ENCODE measurements at places on chromosomes 12 and 14. TPM values are rescaled to one million over a fixed set of nuclear protein-coding genes. Genes with fewer than 3 reads are reported as not detected.

DNA sequence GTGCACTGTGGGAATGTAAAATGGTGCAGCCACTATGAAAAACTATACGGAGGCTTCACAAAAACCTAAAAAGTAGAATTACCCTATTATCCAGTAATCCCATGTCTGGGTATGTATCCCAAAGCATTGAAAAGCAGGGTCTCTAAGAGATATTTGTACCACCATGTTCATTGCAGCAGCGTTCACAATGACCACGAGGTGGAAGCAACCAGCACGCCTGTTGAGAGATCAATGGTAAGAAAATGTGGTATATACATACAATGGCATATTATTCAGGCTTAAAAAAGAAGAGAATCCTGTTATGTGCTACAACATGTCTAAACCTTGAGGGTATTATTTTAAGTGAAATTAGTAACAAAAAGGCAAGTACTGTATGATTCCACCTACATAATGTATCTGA, 910 bp upstream of the NOPCHAP1 start:
- no peak for DNase-seq

- no peak for DNase-seq
Observed at GRCh38 chr12:130959632-130960031, 5.9 kb downstream of the ADGRD1 start.

DNA sequence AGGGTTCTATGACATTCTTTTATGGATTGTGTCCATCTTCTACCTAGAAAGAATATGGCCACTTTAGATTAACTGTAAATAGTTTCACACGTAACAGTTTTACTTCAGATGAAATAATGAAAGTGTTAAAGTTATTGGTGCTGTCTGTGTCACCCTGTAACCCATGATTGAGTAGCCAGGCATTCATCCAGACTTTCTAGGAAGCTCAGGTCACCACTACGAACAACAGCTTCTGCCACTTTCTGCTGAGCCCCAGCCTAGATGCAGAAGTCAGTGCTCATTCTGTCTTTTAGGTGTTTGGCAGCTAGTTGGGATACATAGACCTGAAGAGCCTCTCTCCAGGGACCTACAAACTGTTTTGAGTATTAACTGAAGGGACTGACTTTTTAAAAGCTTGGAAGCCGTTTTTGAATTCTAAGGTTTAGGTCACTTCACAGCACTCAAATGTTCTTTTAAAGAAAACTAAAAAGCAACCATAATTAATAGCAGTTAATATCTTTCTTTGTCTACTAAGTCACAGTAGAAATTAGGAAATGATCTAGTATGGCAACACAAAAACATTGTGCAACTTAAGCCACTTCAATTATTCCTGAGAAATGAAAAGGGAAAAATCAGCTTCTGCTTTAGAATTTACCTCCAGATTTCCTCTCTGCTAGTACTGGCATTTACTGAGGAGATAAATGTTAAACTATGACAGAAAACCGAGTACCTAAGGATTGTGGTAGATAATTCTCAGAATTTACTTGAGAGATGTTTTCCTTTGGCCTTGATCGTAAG, 266.9 kb downstream of the CCDC91 start:
- DNase-seq: no peak

- no peak for DNase-seq
Observed at GRCh38 chr14:62470935-62471334, 574.3 kb downstream of the KCNH5 start.

DNA sequence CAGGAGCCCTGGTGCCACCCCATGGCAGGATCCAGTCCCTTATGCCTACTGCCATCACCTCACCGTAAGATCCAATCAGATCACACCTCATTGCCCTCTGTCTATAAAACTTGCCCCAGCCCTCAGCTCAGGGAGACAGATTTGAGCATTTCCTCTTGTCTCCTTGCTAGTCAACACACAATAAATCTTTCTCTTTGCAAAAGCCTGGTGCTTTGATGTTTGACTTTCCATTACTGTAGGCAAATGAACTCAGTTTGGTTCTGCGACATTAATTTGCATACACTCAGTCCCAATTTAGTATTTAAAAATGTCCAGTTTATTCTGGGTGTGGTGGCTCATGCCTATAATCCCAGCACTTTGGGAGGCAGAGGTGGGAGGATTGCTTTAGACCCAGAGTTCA, 188.4 kb downstream of the AEBP2 start:
- DNase-seq: no peak

DNA sequence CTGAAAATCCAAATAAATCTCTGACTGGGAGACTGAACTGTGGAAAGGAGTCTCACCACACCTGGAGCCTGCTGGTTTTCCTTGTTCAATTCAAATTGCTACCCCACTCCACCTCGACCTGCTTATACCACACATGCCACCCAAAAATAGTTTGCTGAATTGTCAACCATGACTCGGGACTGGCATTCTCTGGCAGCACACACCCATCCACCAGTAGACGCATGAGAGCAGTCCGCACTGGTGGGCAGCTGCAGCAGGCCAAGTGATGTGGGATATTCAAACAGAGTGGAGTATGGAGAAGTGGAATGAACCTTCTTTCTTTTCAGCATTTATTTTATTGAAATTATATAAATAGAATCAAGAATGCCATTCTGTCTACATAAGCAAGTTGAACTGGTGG, 38.7 kb upstream of the SYCP3 start:
- DNase-seq: no peak

DNA sequence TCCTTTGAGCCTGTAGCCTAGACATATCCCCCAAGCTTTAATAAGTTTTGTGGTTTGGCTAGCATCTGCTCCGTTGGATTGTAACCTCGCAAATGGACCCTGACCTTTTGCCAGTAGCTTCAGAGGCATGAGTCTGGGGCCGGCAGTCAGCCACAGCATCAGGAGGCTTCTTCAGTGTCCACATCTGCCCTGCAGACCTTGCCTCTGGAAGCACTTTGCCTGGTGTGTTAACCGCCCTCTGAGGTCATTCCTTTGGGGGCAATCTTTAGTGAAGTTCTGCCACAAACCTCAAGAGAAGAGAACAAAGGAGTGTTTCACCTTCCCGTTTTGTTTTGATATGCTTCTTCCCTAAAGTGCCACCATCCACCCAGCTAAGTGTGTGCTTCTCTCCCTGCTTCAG, 71.4 kb downstream of the GNS start:
- no peak for DNase-seq

DNA sequence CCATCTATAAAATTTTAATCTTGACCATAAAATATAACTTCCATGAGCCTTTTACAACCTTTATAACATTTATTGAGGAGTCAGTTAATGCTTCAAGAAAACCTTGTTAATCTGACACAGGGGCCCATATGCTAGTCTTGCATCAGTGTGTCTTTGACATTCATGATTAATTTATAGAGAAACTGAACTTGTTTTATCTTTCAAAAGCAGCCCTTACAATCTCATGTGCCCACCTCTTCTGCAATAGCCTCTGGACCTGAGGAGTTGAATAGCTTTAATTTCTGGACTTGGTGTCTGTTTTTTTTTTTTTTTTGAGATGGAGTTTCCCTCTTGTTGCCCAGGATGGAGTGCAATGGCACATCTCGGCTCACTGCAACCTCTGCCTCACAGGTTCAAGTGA, 8.6 kb upstream of the LPCAT3 start:
- no peak for DNase-seq

GRCh38 chr14:33952541-33952940, 1.7 kb upstream of the EGLN3 start:
- DNase-seq: no peak

- no peak for DNase-seq
Observed at GRCh38 chr14:92888896-92889295, 34.1 kb upstream of the CHGA start.

DNA sequence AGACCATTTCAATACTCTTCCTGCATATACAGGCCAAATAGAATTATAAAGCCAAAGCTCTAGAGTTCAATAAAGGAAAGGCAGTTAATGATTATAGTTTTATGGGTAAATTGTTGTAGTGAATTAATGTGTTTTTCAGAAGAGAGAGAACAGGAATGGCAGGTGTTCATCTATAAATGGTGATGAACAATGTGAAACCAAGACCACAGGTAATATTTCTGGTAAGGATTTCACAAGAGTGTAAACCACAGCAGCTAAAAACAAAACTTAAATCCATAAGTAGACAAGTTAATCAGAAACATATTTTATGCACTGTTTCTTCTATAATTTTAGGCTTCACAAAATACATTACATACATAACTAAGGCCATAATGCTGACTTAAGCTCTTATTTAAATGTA, 204.4 kb downstream of the SYT1 start:
- no peak for DNase-seq

DNA sequence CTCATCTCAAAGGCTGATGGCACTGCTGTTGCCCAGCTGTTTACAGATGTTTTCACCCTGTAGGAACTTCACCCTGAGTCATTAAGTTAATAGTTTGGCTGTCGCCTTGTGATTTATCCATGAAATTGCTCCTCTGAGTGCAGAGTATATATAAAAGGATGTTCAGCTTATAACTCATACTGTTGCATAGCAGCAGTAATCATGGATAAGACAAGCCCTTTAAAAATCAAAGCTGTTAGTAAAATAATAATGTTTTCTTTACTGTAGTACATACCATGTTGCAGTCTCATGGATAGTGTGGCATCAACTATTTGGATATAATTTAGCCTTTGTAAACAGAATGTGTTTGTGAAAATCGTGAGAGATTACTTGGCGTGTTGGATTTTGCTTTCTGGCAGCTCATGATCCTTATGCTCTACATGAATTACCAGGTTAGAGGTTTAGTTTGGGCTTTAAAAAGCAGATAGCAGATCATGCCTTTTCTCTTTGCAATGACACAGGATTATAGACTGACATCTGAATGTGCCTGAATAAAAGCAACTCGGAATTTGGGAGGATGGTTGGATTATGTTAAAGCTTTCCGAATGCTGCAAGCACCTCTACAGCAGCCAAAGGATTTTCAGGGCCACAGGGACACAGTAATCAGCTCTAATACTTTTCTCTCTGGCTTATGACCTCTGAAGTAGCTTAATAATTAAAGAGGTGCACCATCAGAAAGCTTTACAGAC, 279.7 kb upstream of the ATP2B1 start:
- DNase-seq: no peak

- DNase-seq: no peak
Observed at GRCh38 chr14:61346221-61346620, 24.8 kb downstream of the PRKCH start.

DNA sequence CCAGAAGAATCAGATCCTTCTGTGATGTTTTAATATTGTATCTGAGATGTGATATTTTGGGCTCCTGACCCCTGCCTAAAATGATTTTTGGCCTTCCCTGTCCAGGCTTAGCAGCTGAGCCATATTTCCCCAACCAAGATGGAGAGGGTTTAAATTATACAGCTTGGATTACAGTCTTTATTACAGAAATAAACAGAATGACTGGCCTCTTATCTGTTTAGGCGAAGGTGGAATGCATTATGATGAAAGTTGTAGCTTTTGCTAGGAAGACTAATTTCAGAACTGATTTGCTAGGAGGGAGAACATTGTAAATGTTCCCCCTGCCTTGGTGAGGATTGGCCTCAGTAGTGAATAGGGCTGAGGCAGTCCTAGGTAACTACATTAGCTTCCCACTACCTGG, 23.3 kb downstream of the BMAL2 start:
- DNase-seq: no peak

DNA sequence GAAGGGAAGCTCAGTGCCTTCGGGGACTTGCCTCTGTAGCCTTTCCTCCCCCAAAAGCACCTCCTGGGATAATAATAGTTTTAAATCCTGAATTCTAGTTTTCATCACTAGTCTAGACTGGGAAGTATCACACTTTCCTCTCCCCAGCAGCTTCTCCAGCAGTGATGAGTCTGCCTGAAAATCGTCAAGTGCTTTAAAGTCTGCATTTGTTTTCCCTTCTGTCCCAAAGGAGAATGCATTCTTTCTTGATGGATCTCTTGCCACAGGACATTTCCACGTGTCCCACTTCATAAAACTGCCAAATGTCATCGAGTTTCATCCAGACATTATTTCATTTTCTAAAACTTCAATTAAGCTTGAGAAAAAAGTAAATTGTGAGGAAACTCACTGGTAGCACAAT, 15.0 kb downstream of the CSRP2 start:
- DNase-seq: no peak

DNA sequence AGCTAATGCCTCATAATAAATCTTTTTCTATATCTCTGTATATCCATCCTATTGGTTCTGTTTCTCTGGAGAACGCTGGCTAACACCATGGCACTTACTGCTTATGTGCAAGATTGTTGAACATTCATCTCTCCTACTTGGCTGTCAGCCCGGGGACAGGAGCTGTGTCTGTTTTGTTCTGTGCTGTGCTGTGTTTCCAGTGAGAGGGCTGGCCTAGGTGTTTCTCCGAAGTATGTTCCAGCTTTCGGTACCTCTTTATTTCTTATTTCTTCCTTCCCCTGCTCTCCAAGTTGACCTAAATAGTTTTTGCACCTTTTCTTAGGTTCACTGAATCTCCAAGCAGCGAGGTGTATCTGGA, 18.8 kb upstream of the NR4A1 start:
- no peak for DNase-seq

GRCh38 chr14:72535485-72535884, 358.4 kb downstream of the DPF3 start:
- no peak for DNase-seq

GRIP1 gene
- 22.5 TPM for total RNA-seq

KRT78 gene
- not detected for total RNA-seq

GDF3 gene
- 34.4 TPM for total RNA-seq

TAS2R7 gene
- total RNA-seq: not detected

VWF gene
- 0.48 TPM for total RNA-seq

DYNC1H1 gene
- 382 TPM for total RNA-seq

RHEBL1 gene
- 6.9 TPM for total RNA-seq

NAV3 gene
- total RNA-seq: 3.3 TPM

MMP19 gene
- 1.6 TPM for total RNA-seq

SMIM41 gene
- 0.14 TPM for total RNA-seq

OSGEP gene
- total RNA-seq: 33.3 TPM

DPPA3 gene
- 3.9 TPM for total RNA-seq

DHRS2 gene
- total RNA-seq: 1.8 TPM

BDKRB2 gene
- total RNA-seq: 0.18 TPM

TRHDE gene
- total RNA-seq: 5.5 TPM

PAPOLA gene
- 210 TPM for total RNA-seq

Data from WTC11 (cell line).